ENCODE measurements at places on chromosomes 4 and X. TPM values are rescaled to one million over a fixed set of nuclear protein-coding genes. Genes with fewer than 3 reads are reported as not detected.

APELA gene
- total RNA-seq, result 4.3 TPM

CENPVL1 gene
- 0.18 TPM for total RNA-seq

TXK gene
- 4.0 TPM for total RNA-seq

GPR173 gene
- total RNA-seq, result 13.7 TPM

ASB12 gene
- total RNA-seq, result 5.5 TPM

COL4A6 gene
- total RNA-seq, result 14.2 TPM

TMPRSS11B gene
- not detected for total RNA-seq

LANCL3 gene
- 0.99 TPM for total RNA-seq

MORC4 gene
- 18.5 TPM for total RNA-seq

CSAG3 gene
- not detected for total RNA-seq

ZC4H2 gene
- 6.8 TPM for total RNA-seq

TEX11 gene
- total RNA-seq, result not detected

IL21 gene
- total RNA-seq, result not detected

PDE5A gene
- 70.8 TPM for total RNA-seq

ZDHHC9 gene
- 19.4 TPM for total RNA-seq

GAB1 gene
- 40.9 TPM for total RNA-seq

ZDHHC15 gene
- total RNA-seq, result 5.1 TPM

TLR3 gene
- total RNA-seq, result 9.6 TPM

Data from metanephros (tissue), 2 donors.